ENCODE measurements at places on chromosomes 12 and 14.
A peak's percentile ranks its signal among the peaks of the same experiment; 100 is the strongest.

DNA sequence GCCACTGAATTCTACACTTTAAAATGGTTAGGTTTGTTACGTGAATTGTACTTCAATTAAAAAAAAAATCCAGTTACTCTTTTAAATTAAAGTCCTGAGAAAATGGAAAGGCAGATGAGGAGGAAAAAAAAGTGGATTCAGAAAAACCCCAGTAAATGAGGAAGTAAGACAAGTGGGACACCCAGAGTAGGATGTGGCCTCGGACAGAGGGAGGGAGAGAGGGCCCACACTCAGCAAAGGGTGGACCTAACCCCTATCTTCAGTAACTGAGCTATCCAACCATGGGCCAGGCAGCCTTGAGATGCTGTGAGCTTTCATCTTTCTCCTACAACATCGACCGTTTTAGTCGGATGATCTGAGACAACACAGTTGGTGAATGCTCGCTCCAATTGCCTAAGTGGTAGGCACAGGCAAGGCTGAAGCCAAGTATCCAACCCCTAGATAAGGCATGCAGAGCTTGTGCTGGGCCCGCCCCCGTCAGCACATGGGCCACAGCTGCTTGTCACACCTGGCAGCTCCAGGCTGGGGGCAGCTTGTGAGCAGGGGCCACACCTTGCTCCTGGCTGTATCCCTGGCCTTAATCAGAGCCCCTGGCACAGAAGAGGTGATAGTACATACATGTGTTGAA lies 142.1 kb downstream of the TTC7B start:
- no peak for DNase-seq

GRCh38 chr12:51480978-51481377 lies 56.3 kb downstream of the SLC4A8 start:
- no peak for DNase-seq

GRCh38 chr12:116346741-116347140 lies 69.2 kb upstream of the MED13L start:
- no peak for DNase-seq

DNA sequence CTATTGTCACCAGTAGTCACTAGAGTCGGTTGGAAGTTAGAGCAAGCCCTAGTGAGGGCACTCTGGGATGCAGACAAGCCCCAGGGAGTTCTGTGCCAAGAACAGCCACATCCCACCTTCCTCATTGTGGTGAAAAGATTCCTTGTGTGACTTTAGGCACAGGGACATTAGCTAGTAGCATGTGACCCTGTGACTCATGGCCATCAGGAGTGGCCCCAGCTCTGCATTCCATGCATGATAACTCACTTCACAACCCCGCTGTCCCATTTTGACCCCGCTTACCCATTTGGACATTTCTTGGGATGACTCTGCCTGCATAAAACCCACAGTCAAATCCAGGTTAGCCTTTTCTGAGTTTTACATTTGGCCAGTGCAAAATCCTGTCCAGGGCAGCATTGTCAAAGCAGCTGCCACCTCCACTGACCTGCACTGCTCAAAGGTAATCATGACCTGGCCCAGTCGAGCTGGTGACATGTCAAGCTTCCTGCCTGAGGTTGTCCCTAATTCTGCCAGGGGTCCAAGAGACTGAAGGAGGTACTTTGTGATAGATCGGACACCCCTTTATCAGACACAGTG lies 430.5 kb downstream of the DPF3 start:
- no peak for DNase-seq

DNA sequence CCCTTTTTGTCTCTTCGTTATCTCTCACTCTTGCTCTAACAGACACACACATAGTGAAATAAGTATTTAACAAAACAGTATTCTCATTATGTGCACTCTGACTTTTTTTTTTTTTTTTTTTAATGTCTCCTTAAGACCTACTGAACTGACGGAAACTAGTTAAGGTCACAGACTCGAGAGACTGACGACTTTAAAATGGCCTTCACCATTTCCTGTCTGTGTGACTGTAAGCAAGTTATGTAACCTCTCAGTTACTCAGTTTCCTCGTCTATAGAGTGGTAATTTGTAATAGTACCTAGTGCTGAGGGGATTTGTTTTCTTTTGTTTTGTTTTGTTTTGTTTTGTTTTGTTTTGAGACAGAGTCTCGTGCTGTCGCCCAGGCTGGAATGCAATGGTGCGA lies 284.8 kb downstream of the FBXL14 start:
- DNase-seq = no peak

GRCh38 chr12:123713398-123713797 lies 1.2 kb downstream of the ATP6V0A2 start:
- DNase-seq = peak; percentile 59

- DNase-seq = no peak
These were observed 182.2 kb upstream of the USP15 start for GRCh38 chr12:62078020-62078419.

GRCh38 chr14:72722201-72722785 lies 171.6 kb downstream of the DPF3 start:
- DNase-seq = no peak

DNA sequence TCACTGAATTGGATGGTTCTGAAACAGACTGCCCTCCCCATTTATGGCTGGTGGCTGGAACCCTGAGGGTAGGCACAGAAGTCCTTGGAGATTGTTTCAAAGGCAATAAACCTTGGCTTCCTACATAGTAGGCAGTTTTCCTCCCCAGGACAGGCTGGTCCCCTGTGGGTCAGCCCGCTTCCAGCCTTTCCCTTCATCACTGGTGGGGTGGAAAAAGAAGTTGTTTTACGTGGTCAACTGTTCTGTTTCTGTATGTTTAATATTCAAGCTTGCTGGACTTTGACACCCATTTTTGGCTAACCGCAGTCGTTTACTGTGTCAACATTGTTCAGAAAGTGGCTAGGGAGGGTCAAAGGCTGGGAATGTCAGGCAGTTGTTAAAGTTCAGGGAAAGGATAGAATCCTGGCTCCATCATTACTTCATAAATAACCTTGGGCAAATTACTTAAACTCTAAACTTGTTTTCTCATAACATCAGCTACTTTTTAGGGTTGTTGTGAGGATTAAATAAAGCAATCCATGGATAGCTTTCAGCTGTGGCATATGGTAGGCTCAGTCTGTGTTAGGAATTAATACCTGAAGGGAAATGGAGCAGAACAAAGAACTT lies 2.4 kb downstream of the KLHDC2 start:
- no peak for DNase-seq

DNA sequence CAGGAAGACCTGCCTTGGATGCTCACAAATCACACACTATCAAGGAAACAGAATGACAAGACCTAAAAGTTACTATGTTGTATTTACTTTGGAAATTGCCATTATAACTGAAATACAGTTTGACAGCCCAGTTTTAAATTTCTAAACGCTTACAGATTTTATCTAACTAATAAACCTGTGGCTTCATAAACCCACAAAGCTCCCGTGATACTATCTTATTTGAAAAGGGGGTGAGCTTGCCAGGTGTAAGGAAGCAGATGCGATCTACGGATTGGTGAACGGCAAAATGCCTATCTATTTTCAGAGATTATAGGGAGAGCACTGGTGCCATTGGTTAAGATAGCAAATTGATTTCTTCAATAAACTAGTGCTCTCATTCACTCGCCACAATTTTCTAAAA lies 485.5 kb downstream of the BCAT1 start:
- DNase-seq = no peak

GRCh38 chr14:92360651-92361370 lies 37.8 kb downstream of the SLC24A4 start:
- DNase-seq = no peak

GRCh38 chr12:26425587-26426260 lies 230.4 kb downstream of the SSPN start:
- no peak for DNase-seq

DNA sequence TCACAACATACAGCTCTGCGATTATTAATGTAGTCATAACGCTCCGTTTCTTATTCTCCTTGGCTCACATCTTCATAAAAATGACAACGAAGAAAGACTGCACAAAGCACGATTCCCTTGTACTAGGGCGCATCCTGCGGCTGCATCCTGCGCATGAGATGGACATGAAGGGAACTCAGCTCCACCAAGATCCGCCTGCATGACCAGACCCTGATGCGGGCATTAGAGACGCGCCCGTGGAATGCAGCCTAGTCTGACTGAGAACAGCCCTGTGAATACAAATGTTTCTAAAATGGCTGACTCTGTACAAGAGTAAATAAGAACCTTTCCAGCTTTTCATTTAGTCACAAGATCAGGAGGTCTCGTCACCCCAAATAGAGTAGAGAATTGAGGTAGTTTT lies 422.2 kb downstream of the NOVA1 start:
- DNase-seq = no peak

DNA sequence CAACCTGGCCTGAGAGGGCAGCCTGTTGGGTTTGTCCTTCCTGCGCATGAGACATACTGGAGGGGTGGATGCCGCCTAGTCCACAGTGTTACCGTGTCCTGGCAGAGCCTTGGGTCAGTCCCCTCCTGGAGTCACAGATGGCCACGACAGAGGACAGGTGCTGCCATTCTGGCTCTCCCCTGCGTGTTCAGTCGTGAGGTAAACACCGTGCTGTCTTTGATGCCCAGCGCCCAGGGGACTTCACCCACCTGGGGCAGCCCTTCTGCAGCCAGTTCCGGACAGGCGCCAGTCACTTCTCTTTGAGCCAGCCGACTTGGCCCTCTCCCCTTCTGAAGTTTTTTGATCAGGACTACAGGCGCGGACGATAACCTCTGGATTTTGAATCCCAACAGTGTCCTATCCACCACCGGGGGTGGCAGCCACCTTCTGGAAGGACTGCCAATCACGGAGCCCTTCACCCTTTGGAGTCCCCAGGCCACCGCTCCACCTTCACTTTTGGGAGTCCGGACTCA lies 933.0 kb downstream of the DIO2 start:
- DNase-seq = no peak

GRCh38 chr12:559906-560455 lies 100.2 kb downstream of the B4GALNT3 start:
- DNase-seq = no peak

DNA sequence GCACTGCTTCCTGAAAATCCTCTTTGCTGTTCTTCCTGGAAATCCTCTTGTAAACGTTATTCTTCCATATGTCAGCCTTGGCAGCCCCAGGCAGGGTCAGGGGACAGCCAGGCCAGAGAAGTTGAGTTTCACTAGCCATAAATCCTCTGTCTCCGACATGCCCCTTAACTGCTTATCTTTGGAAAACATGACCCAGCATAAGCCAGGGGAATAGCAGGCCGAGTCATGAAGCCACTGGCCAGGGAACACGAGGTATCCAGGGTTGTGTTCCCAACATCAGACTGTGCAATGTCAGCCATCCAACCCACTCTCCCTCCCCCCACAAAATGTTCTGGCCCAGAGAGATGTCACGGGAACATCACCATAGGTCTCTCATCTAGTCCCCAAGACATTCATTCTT lies 453.9 kb downstream of the MED13L start:
- DNase-seq = no peak

DNA sequence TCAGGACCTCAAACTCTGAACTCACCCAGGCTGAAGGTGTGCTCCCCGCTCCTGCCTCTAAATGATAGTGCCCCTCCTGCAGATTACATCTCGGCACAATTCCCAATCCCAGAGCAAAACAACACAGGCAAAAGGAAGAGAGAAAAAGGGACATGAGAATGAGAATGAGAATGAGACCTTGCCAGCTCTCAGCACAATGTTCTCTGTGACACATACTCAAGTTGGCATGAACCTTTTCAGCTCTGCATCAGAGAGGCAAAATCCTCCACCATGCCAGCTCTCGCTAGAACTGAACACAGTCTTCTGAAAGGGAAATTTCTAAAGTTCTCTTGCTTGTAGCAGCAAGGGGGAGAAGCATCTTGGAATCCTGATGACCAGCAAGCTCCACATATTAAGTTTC lies 84.6 kb downstream of the KSR2 start:
- no peak for DNase-seq

DNA sequence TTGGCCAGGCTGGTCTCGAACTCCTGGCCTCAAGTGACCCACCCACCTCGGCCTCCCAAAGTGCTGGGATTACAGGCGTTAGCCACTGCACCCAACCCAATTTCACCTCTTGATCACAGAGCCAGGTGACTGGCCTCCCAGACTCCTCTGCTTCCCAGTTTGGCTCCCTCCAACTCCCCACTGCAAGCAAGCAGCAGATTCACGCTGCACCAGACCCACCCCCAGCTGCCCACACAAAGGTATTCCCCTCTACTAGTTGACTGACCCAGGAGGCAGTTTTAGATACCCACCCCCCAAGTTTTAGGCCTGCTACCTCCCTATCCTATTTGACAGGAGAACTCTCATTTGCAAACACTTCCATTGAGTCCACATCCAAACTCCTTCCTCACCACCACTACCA lies 5.2 kb downstream of the RARG start:
- no peak for DNase-seq

DNA sequence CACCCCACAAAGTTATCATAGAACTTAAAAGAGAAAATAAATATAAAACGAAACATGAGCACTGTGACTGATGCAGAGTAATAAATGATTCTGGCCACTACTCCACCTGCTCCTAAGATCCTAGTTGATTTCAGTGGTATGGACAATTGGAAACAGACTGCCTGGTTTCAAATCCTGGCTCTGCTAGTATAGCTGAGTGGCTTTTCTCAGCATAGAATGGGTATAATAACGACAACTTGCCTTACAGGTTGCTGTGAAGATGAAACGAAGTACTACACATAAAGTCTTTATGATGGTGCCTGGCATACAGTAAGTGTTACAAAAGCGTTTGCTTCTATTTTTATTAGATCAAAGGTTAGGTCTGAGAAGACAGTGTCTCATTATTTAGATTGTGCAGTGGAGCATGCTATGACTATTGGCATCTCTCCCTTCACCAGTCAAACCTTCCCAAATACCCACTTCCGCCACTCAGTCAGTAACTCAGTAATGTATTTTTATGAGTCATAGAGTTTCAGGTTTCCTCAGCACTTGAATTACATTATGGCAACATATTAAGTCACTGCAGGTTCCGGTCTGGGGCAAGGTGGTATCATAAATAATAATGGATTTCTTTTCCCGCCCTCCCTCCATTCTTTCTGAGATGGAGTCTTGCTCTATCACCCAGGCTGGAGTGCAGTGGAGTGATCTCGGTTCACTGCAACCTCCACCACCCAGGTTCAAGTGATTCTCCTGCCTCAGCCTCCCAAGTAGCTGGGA lies 29.7 kb upstream of the NR2C1 start:
- DNase-seq = peak; percentile 40

GRCh38 chr12:53299101-53299453 lies 418 bp upstream of the MYG1 start:
- no peak for DNase-seq

- no peak for DNase-seq
These were observed 2.2 kb upstream of the FBXO33 start for GRCh38 chr14:39434401-39434800.

DNA sequence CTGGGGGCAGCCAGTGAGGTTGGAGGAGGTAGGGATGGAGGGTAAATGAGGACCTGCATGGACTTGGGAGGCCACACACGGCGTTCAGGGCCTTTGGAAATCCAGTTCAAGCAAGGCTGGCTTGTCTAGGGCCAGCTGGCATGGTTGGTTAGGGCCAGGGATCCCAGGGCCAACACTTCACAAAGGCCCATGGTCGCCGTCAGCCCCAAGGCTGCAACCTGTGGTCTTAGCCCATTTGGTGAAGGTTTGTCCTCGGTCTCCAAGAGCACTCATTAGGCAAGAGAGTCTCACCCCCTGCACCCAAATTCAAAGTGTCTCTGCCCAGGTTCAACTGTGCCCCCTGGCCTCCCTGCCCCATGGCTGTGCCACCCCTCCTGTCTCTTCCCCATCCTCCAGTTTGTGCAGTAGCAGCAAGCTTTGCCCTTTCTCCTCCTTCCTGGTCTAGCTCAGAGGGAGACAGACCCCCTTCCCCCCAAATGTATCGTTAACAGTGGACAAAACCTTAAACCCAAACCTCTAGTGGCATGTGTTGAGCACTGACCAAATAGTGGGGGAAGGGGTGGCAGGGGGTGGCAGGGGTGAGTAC lies 94.1 kb downstream of the NINJ2 start:
- DNase-seq = no peak

GRCh38 chr14:35394326-35395013 lies 10.1 kb downstream of the NFKBIA start:
- DNase-seq = no peak

Data from activated T-cell treated with anti-CD3 and anti-CD28 coated beads, Interleukin-2, amount 50 U/mL, for 48 hours (primary cell).